ENCODE measurements at places on chromosomes 16 and 17.
A peak's percentile ranks its signal among the peaks of the same experiment; 100 is the strongest.

DNA sequence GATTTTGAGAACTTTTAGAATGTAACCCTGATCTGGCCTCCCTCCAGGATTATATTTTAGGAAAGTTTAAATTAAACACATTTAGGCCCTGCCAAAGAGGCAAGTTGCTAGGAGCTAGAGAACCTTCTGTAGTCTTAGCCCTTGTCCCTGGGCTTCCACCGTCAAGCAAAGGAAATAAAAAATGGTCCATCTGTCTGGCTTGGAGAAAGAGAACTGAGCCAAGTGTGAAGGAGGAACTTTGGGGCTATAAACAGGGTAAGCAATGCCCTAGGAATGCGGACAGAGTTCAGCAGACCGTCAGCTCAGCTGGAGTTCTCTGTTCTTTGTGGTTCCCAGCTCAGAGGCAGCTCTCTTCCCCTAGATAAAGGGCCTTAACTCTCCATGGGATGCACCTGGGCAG lies 29.6 kb downstream of the RCVRN start:
- H3K27me3 ChIP-seq, result no peaks in the 10 kb centered on the region
- H3K4me3 ChIP-seq, result no peak overlapping the region
- no peaks in the 10 kb centered on the region for H3K4me1 ChIP-seq
- no peak overlapping the region for H3K27ac ChIP-seq

- no peak for DNase-seq
- no peaks in the 10 kb centered on the region for H3K36me3 ChIP-seq
- H3K4me1 ChIP-seq, result peaks cover 10% of the 10 kb centered on the region
- peak overlapping the region; percentile 97 for H3K4me3 ChIP-seq
- no peaks in the 10 kb centered on the region for H3K27me3 ChIP-seq
- H3K27ac ChIP-seq, result peak overlapping the region; percentile 92
Observed at GRCh38 chr16:11586378-11586855, 302 bp downstream of the LITAF start.

- H3K27me3 ChIP-seq, result peaks cover 2% of the 10 kb centered on the region
- no peak overlapping the region for H3K27ac ChIP-seq
- no peaks in the 10 kb centered on the region for H3K36me3 ChIP-seq
Observed at GRCh38 chr17:19718613-19719354, 2.4 kb upstream of the SLC47A2 start.

DNA sequence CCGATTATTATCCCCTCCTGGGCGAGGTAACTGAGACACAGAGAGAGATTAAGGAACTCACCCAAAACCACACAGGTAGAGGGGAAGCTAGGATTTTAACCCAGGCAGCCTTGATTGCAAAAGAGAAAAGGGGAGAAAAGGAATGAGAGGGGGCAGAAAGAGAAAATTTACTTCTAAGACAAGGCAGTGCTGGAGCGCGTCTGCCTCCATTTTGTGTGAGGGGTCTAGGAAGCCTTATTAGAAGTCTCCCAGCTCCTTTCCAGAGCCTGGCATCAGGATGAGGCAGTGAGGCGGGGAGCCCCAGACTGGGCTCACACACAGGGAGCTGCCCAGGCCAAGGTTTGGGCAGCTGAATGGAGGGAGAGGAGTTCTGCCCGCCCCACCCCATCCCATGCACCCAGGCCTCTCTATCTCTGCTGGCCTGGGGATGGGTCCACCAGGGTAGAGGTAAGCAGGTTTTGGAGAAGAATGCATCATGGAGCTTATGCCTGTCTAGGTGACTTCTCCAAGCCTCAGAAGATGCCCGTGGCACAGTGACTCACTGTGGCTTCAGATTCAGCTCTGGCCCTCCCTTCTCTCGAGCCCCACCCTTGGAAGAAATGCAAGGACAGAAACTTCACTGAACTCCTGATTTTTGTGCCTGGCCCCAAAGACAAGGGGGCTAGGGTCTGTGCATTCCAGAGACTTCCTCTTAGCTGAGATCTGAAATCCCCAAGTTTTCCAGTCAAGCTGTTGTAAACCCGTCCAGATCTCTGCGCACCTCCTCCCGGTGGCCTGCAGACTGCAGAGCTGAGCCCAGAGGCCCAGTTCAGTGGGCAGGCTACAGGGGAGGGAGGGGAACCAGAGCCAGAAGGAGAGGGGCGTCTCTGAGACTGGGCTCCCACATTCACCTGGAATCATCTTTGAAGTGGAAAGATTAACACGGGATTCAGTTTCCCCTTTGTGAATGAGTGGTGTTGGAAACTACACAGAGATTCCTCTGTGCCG lies 95.1 kb upstream of the CDH5 start:
- H3K4me3 ChIP-seq, result no peak overlapping the region
- H3K4me1 ChIP-seq, result no peaks in the 10 kb centered on the region
- no peak for DNase-seq
- no peak overlapping the region for H3K27ac ChIP-seq

GRCh38 chr16:30491744-30492308 lies 19.3 kb downstream of the ITGAL start:
- no peaks in the 10 kb centered on the region for H3K27me3 ChIP-seq
- no peak overlapping the region for H3K27ac ChIP-seq
- peaks cover 4% of the 10 kb centered on the region for H3K4me1 ChIP-seq
- no peak for DNase-seq

DNA sequence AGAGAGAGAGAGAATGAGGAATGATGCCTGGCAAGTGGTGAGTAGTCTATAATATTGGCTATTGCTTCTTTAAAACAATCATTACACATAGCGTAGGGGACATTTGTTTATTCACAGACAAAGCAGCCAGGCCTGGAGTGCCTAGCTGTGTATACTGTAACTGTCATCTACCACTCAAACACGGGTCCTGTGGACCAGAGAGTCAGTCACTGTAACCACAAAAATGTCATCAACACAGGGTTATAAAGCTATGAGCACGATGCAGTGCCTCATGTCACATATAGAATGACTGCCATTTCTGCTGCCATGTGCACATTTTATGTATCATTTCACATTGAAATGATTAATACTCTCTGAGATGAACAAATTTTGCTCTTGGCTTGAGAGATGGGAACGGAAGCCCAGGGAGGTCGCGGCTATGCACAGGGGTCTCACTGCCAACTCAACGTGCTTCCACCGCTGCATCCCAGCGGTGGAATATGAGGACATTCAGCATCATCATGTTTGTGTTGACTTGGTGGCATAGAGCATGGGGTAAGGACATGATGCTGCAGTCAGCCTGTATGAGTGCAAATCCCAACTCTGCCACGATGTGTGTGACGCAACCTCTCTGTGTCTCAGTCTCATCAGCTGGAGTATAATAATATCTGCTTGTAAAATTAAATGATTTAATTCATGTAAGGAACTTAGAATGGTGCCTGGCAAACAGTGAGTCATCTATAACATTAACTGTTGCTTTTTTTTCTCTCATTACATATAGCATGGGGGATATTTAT lies 3.3 kb downstream of the MT1H start:
- no peaks in the 10 kb centered on the region for H3K4me1 ChIP-seq
- no peaks in the 10 kb centered on the region for H3K36me3 ChIP-seq
- no peak overlapping the region for H3K27ac ChIP-seq
- DNase-seq, result no peak
- no peak overlapping the region for H3K4me3 ChIP-seq

- H3K27ac ChIP-seq, result no peak overlapping the region
- no peak for DNase-seq
- H3K27me3 ChIP-seq, result no peaks in the 10 kb centered on the region
- H3K4me1 ChIP-seq, result no peaks in the 10 kb centered on the region
- H3K36me3 ChIP-seq, result no peaks in the 10 kb centered on the region
Observed at GRCh38 chr16:7548796-7549318, 216.2 kb downstream of the RBFOX1 start.

- H3K36me3 ChIP-seq, result no peaks in the 10 kb centered on the region
- no peaks in the 10 kb centered on the region for H3K27me3 ChIP-seq
- no peak for DNase-seq
- H3K4me1 ChIP-seq, result no peaks in the 10 kb centered on the region
- peak overlapping the region; percentile 97 for H3K4me3 ChIP-seq
Observed at GRCh38 chr17:60390925-60391470, 935 bp downstream of the USP32 start.

GRCh38 chr17:64426596-64426995 lies 22.3 kb upstream of the MILR1 start:
- H3K36me3 ChIP-seq, result no peaks in the 10 kb centered on the region
- H3K27ac ChIP-seq, result no peak overlapping the region
- H3K4me3 ChIP-seq, result no peak overlapping the region
- H3K4me1 ChIP-seq, result no peaks in the 10 kb centered on the region
- no peaks in the 10 kb centered on the region for H3K27me3 ChIP-seq

DNA sequence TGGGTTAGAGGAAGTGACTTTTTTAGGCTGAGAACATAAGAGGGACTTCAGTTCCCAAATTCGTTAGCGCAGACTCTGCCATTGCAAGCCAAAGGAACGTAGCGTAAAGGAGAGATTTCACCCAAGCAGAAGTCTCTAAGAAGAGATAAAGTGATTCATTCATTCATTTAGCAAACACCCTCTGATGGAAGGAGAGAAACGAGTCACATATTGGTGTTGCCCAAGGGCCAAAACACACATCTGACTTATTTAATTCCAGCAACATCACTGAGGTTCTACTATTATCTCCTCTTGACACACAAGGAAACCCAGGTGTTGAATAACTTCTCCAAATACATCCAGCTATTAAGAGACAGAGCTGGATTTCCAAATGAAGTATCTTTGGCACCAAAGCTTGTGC lies 85.7 kb upstream of the CACNG3 start:
- H3K27ac ChIP-seq, result no peak overlapping the region
- peaks cover 22% of the 10 kb centered on the region for H3K36me3 ChIP-seq
- no peaks in the 10 kb centered on the region for H3K4me1 ChIP-seq
- no peak overlapping the region for H3K4me3 ChIP-seq

GRCh38 chr16:16176328-16176727 lies 47.0 kb downstream of the ABCC6 start:
- no peak overlapping the region for H3K27ac ChIP-seq
- DNase-seq, result no peak
- no peaks in the 10 kb centered on the region for H3K27me3 ChIP-seq

DNA sequence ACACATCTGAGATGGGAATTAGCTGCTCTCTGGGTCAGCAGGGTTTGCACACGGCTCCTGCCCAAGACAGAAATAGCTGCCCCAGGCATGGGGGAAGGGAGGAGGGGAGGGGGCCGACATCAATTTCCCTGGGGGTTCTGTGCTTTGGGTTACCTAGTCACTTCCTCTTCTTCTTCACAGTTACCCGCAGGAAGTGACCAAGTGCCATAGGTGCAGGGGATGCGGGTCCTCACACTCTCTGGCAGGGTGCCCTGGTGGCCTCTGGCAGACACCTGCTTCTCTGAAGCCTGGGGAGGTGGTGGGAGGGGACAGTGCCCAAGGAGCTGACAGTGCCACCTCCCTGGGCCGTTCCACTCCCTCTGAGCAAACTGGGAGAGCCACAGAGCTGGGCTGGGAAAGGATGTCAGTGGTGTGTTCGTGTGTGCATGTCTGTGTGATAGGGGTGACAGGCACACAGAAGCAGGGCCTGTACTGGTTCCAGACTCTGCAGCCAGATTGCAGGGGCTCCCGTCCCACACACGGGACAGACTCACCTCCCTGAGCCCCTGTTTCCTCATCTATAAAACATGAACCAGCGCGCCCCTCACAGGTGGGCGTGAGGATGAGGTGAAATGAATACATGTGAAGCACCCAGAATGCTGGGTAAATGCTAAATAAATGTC lies 18.2 kb downstream of the SCN4A start:
- H3K27me3 ChIP-seq, result no peaks in the 10 kb centered on the region
- no peaks in the 10 kb centered on the region for H3K36me3 ChIP-seq
- DNase-seq, result no peak
- H3K4me3 ChIP-seq, result no peak overlapping the region
- H3K27ac ChIP-seq, result no peak overlapping the region
- peaks cover 14% of the 10 kb centered on the region for H3K4me1 ChIP-seq

DNA sequence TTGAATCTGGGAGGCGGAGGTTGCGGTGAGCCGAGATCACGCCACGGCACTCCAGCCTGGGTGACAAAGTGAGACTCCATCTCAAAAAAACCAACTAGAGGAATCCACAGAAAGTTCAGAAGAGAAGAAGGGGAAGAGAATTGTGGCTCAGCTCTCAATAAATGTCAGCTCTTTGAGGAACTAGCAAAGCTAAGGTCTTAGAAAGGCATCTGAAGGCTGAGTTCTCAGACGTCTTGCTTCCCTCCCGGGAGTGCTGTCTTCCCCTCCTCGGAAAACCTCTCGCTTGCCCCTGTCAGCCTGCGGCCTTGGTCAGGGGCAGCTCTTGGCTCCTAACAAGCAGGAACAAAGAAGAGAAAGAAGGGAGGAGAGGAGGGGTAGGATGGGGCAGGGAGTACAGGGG lies 5.3 kb downstream of the SHPK start:
- H3K4me3 ChIP-seq, result no peak overlapping the region
- no peaks in the 10 kb centered on the region for H3K4me1 ChIP-seq
- no peaks in the 10 kb centered on the region for H3K36me3 ChIP-seq
- DNase-seq, result no peak
- no peaks in the 10 kb centered on the region for H3K27me3 ChIP-seq

GRCh38 chr17:70144260-70144846 lies 25.0 kb upstream of the KCNJ2 start:
- no peaks in the 10 kb centered on the region for H3K36me3 ChIP-seq
- H3K27me3 ChIP-seq, result no peaks in the 10 kb centered on the region
- H3K4me1 ChIP-seq, result no peaks in the 10 kb centered on the region
- DNase-seq, result no peak
- H3K4me3 ChIP-seq, result no peak overlapping the region

GRCh38 chr17:2057760-2058585 lies 3.1 kb downstream of the HIC1 start:
- peaks cover 11% of the 10 kb centered on the region for H3K36me3 ChIP-seq
- peak overlapping the region; percentile 84 for H3K27ac ChIP-seq
- H3K4me1 ChIP-seq, result peaks cover 36% of the 10 kb centered on the region
- H3K4me3 ChIP-seq, result peak overlapping the region; percentile 95
- DNase-seq, result no peak
- no peaks in the 10 kb centered on the region for H3K27me3 ChIP-seq

DNA sequence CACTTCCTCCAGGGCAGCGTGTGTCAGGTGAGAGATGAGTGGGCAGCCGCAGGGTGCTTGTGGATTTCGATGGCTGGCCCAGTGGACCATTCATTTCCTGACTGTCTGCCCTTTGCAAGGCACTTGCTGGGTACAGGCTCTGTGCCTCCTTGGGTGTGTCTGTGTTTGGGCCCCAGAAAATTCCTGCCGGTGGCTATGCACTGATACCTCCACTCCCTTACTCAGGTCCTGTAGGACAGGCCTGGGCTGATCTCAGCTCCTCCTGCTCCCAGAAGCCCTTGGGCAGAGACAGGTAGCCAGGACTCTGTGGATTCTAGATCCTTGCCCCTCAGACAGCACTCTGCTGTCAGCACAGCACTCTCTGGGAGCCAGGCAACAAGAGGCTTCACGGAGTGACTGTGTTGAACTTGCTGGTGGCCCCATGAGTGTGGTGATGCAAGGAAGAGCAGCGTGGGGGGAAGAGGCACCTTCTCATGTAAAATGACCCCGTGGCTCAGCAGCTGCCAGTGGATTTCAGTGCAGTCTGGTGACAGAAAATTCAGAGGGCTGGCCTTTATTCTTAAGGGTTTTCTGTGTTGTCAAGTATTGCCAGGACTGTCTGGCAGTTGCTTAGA lies 29.0 kb downstream of the PGS1 start:
- no peaks in the 10 kb centered on the region for H3K27me3 ChIP-seq
- H3K4me1 ChIP-seq, result no peaks in the 10 kb centered on the region
- no peak overlapping the region for H3K27ac ChIP-seq
- no peak overlapping the region for H3K4me3 ChIP-seq

GRCh38 chr17:45380991-45381390 lies 51.7 kb downstream of the ARHGAP27 start:
- DNase-seq, result no peak
- H3K36me3 ChIP-seq, result no peaks in the 10 kb centered on the region
- H3K27me3 ChIP-seq, result no peaks in the 10 kb centered on the region
- H3K4me1 ChIP-seq, result peaks cover 30% of the 10 kb centered on the region

GRCh38 chr16:72891291-72892227 lies 156.4 kb downstream of the ZFHX3 start:
- no peak overlapping the region for H3K4me3 ChIP-seq
- H3K36me3 ChIP-seq, result peaks cover 15% of the 10 kb centered on the region
- no peak overlapping the region for H3K27ac ChIP-seq
- H3K4me1 ChIP-seq, result no peaks in the 10 kb centered on the region
- DNase-seq, result no peak
- H3K27me3 ChIP-seq, result no peaks in the 10 kb centered on the region

GRCh38 chr17:81867991-81868673 lies 3.0 kb downstream of the ARHGDIA start:
- H3K27ac ChIP-seq, result no peak overlapping the region
- peaks cover 24% of the 10 kb centered on the region for H3K36me3 ChIP-seq

Data from GM12878 (cell line).